ENCODE measurements at places on chromosomes 6 and 20.

GRCh38 chr20:50488236-50488806 lies 21.9 kb upstream of the PTPN1 start:
- DNase-seq: no peak

DNA sequence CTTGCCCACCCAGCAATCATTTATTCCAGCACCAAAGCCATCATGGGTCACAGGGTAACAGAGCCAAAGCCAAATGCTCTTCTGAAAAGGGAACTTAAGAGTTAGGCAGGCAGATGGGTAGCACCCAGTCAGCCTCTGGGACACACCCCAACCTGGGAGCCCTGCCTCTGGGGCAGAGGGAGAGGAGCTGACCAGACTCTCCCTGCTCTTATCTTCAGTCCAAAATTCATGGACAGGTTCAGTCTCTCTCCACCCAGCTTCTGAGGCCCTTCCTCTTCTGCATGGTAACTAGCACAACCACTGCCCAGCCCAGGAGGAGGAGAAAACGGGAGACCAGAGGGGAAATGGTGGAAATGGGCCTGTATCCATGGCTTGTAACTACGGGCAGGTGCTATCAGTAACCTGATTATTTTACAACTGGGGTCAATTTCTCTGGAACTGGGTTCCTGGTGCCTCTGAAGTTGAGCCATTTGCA lies 105.4 kb downstream of the NOL4L start:
- DNase-seq: no peak

GRCh38 chr20:13425381-13426135 lies 204.5 kb downstream of the ISM1 start:
- no peak for DNase-seq

DNA sequence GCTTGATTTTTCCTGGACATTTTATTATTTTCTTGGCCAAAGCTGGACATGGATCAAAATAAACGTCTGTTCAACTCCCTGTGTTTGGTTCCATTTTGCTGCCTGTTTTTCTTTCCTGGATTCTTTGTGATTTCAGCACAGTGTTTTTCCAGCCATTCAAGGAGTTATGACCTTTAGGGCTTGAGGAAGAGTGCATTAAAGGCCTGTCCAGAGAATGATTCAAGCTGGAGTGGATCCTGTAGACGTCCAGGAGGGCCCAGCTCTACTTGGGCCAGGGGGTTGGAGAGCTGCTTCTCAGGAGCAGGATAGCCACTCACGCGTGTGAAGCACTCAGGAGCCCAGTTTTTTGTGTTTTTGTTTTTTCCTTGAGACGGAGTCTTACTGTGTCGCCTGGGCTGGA lies 56.5 kb upstream of the IER3 start:
- no peak for DNase-seq

GRCh38 chr20:59966428-59966827 lies 8.2 kb downstream of the CDH26 start:
- no peak for DNase-seq

DNA sequence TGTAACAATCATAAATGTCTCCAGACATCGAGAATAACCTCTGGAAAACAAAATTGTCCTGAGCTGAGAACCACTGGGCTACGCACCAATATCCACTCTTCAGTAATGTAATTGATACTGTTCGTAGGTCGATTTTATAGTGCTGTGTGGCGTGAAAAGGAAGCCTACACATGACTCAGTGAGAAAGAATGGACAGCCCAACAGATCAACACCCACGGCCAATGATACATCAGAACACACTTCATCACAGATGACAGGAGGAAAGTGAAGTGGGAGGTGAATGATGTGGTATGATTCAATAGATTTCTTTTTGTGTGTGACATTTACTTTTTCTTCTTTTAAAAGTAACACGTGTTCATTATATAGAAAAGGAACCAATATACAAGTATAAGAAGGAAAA lies 93.5 kb downstream of the RPS12 start:
- no peak for DNase-seq

GRCh38 chr6:150999107-150999506 lies 133.6 kb downstream of the MTHFD1L start:
- DNase-seq: no peak

DNA sequence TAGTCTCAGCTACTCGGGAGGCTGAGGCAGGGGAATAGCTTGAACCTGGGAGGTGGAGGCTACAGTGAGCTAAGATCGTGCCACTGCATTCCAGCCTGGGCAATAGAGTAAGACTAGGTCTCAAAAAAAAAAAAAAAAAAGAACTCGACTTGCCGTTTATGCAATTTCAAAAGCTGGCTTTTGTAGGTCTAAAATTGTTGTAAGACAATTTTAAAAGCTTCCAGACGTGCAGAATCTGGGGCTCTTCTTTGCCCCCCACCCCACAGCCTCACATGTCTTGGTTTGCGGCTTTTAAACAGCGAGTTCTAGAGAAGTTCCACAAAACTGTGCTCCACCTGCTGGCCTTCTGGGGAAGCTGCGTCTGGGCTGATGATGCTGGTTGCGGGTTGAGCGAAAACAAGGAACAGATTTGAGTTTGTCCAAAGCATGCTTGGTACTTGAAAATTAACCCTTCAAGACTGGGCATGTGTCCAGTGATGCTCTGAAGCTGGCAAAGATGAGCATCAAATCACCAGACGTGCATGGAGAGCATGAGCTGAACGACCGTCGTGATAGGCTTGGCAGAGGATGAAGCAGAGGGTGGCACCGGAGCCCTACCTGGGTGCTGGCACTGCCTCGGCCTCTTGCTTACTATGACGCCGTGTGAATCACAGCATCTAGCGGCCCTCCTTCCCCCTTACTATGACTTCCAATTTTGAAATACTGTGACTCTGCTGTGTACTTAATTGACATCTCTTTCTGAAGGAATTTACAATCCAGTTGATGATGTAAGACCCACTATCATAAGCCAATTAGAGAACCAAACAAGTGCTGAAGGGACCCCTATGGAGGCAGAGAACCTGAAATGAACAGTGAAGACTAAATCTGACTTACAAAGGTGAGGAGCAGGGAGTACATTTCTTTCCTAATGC lies 171.4 kb downstream of the GMPR start:
- peak; percentile 36 for DNase-seq

DNA sequence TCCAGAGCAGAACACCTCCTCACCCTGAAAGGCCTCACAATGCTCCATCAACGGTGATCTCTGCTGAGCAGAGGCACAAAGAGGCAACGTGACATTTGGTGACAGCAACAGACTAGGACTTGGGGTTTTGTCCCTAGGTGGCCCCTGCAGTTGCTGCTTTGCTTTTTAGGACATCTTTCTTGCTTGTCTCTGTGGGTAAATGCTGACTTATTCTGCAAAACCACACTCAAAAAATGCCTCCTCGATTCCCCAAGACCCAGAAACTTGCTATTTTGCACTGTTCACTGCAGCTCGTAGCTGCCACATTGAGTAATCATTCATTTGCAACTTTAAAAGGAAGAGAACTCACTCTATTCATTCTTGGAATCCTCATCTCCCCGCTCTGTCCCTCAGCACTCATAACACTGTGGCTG lies 209.9 kb downstream of the LY86 start:
- no peak for DNase-seq

DNA sequence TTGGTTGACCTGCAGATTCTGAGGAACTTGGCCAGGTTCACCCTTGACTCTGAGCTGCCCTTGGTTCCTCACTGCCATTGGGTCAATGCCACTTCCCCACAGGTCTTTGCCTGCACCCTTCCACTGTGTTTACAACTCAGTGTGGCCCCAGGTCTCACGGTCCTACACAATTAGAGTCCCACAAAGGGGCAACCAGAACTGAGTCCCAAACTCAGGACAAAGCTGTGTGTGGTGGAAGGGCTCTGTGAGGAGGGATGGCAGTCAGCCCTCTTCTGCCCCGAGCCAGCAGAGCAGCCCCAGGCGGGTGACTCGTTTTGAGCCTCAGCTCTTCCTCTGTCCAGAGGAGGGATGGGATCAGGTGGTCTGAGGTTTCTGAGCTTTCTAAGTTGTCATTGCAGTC lies 69.5 kb downstream of the NPEPL1 start:
- no peak for DNase-seq

DNA sequence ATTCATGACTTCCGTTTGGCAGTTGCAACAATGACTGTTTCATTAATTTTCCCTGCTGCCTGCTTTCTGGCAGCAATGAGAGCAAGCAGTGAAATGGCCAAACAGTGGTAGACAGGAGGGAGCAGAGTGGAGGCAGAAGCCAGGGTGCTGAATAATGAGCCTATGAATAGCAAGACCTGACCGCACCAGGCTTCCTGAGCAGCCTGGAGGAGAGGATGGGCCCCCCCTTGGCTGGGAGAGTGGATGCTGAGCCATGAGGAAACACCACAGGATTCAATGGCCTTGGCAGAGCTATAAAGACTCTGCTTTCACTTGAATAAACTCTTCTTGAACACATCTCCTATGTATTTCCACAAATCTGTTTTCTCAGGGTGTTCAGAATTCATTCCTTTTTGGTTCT lies 68.1 kb upstream of the SNRPB2 start:
- DNase-seq: no peak

DNA sequence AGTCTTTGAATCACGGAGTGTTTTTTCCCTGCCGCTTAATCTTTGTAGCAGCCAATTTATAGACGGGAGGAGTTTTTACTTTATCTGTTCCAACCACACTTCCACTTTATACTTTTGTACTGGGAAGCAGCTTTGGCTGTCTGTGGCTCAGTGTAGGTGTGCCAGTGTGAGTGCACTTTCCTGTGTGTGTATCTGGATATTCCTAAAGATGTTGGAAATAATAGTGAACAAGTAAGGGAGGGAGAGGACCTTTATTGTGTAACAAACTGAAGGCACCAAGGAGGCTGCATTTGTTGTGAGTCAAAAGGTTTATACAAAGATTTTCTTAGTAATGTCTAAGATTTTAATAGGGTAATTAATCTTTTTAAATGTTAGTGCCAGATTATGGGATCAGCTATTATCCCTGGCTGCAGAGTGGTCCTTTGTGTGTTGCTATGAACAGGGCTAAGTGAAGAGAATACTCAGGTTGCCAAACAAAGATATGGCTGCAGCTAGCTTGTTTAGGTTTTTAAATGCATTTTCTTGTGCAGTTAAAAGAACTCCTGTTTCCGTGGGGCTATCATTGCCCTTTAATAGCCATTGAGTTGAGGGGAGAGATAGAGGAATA lies 226.3 kb downstream of the RNF144B start:
- no peak for DNase-seq

DNA sequence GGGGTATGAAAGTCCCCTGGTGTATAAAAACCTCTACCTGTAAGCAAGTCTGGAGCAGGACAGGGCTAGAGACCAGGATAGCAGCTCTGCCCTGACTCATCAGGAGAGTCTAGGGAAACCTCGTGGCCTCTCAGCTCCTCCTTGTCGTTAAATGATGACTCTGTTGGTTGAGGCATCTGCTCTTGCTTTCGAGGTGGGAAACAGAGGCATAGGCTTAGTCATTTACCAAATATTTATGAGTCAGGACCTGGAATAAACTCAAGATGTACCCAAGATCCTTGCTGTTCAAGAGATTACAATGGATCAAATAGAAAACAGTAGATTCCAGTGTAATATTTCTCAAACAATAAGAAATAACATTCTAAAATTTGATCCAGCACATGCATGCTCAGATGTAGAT lies 5.5 kb downstream of the MANBAL start:
- DNase-seq: no peak

DNA sequence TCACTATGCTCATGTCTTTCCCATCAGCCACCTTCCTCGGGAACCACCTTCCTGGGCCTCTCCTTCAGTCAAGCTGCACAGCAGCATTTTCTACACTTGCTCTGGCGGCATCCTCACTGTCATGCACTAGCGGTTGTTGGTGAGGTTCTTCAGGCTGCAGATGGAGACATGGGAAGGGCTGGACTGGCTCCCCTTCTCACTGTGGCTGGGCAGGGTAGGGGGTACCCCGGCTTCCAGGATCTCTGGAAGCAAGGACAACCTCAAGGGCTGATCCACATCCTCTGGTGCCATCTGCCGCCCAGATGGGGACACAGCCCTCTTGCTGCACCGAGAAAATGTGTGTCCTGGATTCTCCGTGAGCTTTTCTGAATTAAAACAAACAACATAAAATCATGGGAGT lies 180.1 kb upstream of the RNF24 start:
- DNase-seq: no peak

- DNase-seq: no peak
Observed at GRCh38 chr6:130841128-130841728, 14.0 kb downstream of the SMLR1 start.

- DNase-seq: no peak
Observed at GRCh38 chr6:23177806-23178205, 608.4 kb downstream of the HDGFL1 start.

DNA sequence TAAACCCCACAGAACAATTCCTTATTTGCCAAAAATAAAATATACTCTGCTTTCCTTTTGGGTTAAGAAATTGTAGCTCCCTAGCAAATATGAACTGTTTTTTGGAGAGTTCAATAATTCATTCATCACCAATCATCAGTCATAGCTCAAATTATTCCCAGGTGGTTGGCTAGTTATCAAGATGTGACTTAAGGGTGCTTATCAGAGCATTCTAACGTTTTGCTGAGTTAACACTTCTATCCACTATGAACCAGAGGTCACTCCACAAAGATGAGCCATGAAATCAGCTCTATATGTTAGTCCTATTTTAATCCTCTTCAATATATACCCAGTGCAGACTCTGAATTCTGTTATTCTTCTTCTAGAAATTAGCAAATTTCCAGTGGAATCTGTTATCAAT lies 379.1 kb downstream of the TENT5A start:
- no peak for DNase-seq

GRCh38 chr6:75204959-75205775 lies 686 bp downstream of the COL12A1 start:
- no peak for DNase-seq

DNA sequence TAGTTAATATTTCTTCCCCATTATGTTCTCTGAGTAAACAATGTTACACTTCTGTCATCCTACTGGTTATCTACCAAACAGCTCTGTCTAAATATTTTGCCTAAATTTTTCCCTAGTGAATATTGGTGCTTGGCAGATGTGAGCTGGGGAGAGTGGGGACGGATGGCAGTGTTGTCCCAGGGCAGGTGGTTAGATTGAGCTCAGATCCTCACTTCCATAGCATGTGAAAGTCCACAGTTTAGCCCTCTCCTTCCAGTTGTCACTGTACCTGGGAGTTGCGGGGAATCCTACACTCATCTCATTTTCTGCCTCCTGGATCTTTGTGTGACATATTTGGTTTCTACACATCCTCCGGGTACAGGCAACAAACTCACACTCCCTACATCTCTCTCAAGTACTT lies 484.9 kb downstream of the EPM2A start:
- DNase-seq: no peak

GRCh38 chr6:21317642-21318041 lies 275.9 kb upstream of the SOX4 start:
- no peak for DNase-seq

GRCh38 chr6:4114123-4114522 lies 21.3 kb downstream of the ECI2 start:
- no peak for DNase-seq

GRCh38 chr6:41708856-41709255 lies 26.6 kb downstream of the TFEB start:
- no peak for DNase-seq

GRCh38 chr6:21587179-21587960 lies 6.2 kb upstream of the SOX4 start:
- no peak for DNase-seq

- no peak for DNase-seq
Observed at GRCh38 chr6:69340196-69340595, 456.6 kb downstream of the LMBRD1 start.

All from stimulated activated CD4-positive, alpha-beta T cell treated with anti-CD3 and anti-CD28 coated beads, Interleukin-1b, Interleukin-23, amount 100 ng/mL, for 4 hours (primary cell).